CD4-positive, alpha-beta memory T cell (primary cell): ENCODE measurements at places on chromosomes 1 and 21.

- no peak for DNase-seq
These were observed 20.1 kb downstream of the CASZ1 start for GRCh38 chr1:10776190-10776905.

DNA sequence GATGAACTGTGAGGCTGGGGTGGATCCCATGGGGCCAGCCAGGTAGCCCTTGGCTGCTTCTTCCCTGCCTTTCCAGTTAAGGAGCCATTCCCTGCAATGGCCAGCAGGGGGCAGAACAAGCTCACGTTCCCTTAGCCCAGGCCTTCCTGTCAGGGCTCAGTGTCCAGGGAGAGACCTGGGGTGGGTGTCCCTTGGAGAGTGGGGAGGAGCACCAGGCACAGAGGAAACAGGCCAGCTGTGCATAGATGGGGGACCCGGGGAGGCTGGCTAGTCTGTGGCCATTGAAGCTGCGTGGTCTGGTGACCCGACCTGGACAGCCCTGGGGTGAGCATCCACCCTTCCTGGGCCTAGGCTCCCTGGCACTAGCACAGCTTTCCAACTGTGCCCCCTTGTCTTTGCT, 13.2 kb upstream of the EPS8L3 start:
- DNase-seq, result peak; percentile 78

GRCh38 chr1:229031061-229031460, 239.8 kb upstream of the RAB4A start:
- DNase-seq, result no peak

DNA sequence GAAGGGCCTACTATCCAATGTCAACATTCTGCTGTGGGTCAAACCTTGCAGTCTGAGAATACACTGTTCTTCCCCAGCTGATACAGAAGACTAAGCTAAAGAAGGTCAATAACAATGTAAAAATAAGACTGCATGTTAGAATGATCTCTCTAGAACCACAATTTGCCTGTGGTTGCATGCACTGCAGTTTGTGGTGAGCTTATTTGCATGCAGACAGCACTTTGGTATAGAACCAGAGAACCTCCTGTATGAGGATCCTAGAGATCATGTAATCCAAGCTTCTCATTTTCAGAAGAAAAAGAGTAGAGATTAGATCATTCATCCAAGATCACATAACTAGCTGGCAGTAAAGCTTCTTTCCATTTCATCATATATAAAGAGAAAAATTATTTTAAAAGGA, 15.8 kb downstream of the SYNJ1 start:
- no peak for DNase-seq

DNA sequence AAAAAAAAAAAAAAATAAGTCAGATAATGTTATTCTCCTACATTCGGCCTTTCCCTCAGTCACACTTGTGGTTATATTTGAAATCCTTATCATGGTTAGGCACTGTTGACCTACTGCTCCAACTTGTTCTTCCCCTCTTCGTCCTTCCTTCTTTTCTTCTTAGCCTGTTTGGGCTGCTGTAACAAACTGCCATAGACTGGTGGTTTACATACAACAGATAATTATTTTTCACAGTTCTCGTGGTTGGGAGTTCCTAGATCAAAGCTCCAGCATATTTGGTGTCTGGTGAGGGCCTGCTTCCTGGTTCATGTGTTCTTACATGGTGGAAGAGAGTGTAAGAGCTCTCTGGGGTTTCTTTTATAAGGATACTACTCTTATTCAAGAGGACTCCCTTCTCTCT, 73.4 kb downstream of the RABGAP1L start:
- no peak for DNase-seq

DNA sequence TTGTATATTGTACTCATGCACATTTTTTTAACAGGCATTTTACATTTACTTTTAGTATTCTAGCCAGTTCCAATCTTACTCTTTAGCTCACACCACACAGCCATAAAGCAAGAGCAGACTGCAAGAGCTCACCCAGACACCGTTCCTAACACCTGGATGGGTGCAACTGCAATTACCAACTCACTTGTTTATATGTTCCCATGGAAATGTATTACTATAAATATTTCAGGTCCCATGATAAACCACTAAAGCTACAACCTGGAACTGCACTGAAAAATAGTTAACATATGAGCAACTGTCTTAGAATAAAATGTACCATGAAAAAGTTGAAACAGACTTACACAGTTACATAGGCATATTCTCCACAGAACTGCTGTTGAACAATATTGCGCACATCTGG, 30.8 kb downstream of the USP48 start:
- no peak for DNase-seq

GRCh38 chr1:196857188-196857587, 30.7 kb upstream of the CFHR4 start:
- no peak for DNase-seq

DNA sequence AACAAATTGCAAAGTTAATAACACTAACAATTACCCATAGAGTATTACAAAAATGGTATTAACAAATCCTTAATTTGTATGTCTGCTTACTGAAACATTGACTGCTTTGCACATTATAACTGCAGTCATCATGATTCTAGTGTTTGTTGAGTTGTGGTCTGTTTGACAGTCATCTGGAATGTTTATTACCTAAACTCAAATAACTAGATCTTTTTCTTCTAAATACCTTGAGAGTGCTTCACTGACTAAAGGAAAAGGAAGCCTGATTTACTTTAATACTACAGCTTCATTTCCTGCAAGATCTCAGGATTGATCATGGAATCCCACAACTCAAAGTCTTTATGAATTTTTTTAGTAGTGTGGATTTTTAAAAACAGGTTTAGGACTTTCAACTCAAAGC, 70.0 kb downstream of the HMCN1 start:
- no peak for DNase-seq

- DNase-seq, result no peak
These were observed 61.4 kb upstream of the CD53 start for GRCh38 chr1:110811529-110811928.

DNA sequence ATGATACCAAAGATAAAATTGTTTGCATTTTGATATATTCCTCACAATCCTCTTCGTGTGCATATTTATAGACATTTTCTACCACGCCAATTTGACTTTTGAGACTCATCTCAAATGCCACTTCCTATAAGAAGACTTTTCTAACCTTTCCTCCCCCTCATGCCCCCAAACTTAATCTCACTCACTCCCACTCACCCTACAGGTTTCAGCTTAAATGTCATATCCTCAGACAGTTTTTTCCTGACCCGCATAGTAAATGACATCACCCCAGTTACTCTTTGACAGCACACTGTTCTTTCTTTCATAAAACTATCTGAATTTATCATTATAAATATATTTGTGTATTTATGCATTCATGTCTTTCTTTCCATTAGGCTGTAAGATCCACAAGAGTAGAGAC, 29.6 kb upstream of the RGS8 start:
- DNase-seq, result no peak

DNA sequence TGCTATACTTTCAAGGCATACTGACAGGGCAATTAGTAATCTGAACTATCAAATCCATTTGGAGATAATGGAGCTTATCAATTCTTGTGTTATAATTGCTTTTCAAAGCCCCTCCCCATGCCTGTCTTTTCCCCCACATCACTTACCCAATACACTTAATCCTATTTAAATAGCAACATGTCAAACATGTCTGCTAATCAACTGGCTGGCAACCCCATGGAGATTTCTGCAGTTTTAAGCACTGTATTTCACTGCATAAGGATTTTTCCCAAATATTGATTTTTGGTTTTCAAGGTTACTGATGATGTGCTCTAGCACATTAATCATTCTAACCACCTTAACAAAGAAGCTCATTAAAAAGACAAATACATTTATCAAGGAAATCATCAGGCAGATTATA, 800.3 kb downstream of the PLA2G4A start:
- DNase-seq, result no peak

GRCh38 chr1:197180252-197180878, 33.9 kb upstream of the ASPM start:
- DNase-seq, result no peak
